ENCODE measurements at places on chromosomes 5 and 9. TPM values are rescaled to one million over a fixed set of nuclear protein-coding genes. Genes with fewer than 3 reads are reported as not detected.

- no peak for DNase-seq
Measured at GRCh38 chr9:117258184-117258866, 156.5 kb downstream of the ASTN2 start.

DNA sequence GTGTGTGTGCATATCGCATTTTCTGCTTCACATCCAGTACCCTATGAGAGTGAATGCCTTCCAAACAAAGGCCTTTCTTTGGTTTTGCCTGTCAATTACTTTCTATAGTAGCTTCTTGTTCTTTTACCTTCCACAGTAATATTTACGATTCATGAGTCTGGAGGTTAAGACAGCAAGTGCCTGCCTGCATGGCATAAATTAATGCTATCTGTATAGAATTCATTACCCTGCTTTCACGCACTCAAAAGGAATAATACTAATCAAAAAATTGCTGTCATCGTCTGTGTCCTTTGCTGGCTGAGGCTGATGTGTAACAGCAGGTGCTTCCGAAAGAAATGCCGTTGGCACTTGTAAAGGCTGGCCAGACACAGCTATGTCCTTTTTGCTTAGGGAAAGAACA lies 1304.4 kb upstream of the CDH6 start:
- DNase-seq = no peak

Gene SLC12A2
- 93.4 TPM for total RNA-seq

Gene KLHL3
- 4.6 TPM for total RNA-seq

- no peak for DNase-seq
Measured at GRCh38 chr5:67807439-67807888, 408.1 kb upstream of the PIK3R1 start.
